Left cardiac atrium (tissue), 4 donors: ENCODE measurements at places on chromosomes 7 and 10.

GRCh38 chr10:121392657-121393056 is 205.6 kb downstream of the FGFR2 start:
- DNase-seq = no peak

DNA sequence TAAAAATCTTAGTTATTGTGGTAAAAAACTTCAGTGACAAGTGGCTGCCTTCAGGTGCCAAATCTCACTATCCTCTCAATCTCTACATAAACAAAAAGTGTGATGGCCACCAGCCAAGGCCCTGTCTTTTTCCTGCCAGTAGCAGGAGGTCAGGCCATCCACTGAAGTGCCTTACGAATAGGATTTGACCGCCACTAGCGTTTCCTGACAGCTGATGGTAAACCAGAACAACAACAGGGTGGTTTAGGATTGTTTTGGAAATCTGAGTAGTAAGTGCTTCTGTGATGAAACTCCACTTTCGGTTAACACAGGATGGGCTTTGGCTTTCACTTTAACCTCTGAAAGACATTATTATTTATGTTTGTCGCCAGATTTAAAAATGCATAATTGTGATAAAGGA is 55.7 kb upstream of the OGDHL start:
- no peak for DNase-seq

GRCh38 chr7:103143868-103144267 is 5.0 kb downstream of the NAPEPLD start:
- no peak for DNase-seq

DNA sequence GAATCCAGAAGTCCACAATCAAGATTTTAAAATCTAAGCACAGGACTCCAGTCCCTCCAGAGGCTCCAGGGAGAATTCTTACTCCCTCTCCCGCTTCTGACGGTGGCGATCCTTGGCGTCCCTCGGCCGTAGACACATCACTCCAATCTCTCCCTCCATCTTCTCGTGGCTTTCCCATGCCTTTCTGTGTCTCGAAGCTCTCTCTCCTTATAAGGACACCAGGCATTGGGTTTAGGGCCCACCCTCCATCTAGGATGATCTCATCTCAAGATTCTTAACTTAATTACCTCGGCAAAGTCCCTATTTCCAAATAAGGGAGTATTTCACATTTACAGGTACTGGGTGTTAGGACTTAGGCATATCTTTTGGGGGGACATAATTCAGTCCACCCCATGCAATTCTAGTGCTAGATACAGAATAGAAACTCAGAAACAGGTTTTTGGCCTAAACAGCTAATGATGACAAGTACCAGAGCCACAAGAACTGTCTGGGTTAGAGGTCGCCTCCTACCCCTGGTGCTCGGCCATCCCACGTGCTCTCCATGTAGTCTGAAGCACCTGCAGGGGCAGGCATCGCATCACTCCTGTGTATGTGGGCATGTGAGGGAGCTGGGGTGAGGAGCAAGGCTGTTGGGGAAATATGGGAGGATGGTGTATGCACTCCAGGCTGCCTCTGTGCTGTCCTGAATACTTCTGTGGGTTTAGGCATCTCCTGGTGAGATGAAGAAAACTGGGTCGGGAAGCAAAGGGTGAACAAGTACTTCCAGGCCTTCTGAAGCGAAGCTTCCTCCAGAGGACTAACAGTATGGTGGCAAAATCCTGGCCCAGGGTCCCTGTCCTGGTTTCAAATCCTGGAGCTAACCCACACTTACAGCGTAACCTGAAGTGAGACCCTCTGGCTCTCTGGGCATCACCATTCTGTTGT is 298.3 kb upstream of the ZMIZ1 start:
- no peak for DNase-seq
